ENCODE measurements at places on chromosomes 11 and 22. TPM values are rescaled to one million over a fixed set of nuclear protein-coding genes. Genes with fewer than 3 reads are reported as not detected.

SPDYC gene
- not detected for total RNA-seq

GRCh38 chr22:20494978-20495860 is at the start of gene KLHL22:
KLHL22 (minus strand) TSS chr22:20495795; CDS start chr22:20489211, 6,584 bp downstream.
- peak; percentile 48 for ATAC-seq

DNA sequence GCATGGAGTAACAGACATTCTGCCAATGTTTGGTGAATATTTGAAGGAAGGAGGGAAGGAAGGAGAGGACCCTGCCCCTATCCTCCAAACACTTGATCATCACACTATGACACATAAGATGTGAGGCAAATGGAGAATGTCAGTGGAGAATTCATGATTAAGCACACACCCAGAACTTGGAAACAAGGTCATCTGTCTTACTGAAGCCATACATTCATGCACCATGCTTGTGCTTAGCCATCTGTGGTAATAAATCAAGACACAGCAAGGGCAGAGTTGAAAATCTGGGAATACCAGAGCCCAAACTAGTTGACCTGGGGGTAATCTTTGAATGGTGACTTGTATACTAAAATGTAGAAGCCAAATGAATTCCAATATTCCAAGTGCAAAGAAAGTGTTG is 7.9 kb upstream of the TIMP3 start:
- ATAC-seq: no peak

- peak; percentile 24 for ATAC-seq
These were observed 57.5 kb downstream of the GRK3 start for GRCh38 chr22:25621986-25622385.

All from motor neuron (in vitro differentiated cells).